Stimulated activated CD4-positive, alpha-beta T cell treated with anti-CD3 and anti-CD28 coated beads, TNF-alpha, amount 100 ng/mL, for 48 hours (primary cell): ENCODE measurements at places on chromosomes 7 and 10.

DNA sequence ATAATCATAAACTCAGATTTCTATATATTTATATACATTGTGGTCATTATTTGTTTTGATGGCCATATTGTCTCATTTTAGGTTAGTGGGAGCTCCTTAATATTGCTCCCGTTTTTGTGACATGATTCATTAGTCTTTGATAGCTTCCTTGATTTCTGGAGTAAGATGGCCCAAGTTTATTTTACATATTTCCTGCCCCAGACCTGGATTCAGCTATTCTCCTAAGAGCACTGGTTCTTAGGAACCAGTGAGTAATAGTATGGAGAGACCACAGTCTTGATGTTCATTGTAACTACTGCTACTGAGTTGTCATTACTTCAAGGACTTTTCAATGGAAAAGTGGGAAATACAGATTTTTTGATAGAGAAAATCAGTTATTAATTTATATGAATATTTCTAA is 6.0 kb downstream of the TFPI2 start:
- DNase-seq, result no peak

DNA sequence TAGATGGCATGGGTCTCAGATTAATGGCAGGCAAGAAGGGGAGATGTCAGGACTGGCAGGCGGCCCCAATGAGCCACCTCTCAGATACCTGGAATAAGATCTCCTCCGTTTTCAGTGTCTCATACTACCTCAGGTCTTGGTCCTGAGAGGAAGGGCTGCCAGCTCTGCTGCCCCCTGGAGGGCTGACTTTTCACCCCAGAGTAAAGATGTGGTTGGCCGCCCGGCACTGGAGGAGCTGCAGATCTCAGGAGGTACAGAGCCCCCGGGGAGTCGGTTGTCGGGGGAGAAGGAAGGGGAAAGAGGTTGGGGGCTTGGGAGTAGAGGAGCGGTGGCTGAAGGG is 642 bp upstream of the COL13A1 start:
- DNase-seq, result peak; percentile 21

- DNase-seq, result no peak
These were observed 177.4 kb upstream of the NPVF start for GRCh38 chr7:25405736-25406135.

DNA sequence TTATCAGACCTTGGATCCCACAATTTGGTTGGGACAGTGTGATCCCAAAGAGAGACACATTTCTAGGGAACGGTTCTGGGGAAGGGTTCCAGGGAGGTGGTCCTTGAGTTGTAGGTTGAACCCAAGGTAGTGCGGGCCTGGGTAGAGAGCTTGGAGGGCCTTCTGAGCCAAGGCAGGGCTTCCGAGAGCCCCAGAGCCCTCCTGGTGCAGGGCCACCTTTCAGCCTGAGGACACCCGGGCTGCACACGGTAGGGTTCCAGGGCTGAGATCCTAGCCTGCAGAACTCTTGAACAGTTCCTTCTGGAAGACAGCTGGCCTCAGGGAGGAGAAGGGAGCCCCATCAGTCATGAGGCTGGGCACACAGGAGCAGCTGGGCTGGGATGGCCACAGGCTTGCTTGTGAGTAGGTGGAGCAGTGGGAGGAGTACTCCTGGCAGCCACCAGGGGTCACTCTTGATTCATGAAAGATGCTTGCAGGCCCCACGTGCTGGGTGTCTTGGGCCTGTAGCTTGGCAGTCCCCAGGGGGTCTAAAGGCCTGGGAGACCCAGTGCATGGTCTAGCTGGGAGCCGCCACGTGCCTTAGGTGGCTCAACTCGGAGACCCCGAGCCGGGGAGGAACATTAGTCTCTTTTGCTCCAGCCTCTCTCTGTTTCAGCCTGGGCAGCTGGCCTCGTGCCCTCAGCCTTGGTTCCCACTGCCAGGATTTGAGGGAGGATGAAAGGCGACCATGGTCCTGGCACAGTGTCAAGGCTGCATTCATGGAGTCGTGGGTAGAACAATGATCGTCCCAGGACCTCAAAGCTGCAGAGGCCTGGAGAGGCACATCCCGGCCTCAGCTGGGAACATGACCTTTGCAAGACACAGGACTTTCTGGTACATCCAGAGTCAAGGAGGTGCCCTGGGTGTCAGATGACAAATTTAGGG is 381.6 kb downstream of the TYW1 start:
- peak; percentile 50 for DNase-seq

DNA sequence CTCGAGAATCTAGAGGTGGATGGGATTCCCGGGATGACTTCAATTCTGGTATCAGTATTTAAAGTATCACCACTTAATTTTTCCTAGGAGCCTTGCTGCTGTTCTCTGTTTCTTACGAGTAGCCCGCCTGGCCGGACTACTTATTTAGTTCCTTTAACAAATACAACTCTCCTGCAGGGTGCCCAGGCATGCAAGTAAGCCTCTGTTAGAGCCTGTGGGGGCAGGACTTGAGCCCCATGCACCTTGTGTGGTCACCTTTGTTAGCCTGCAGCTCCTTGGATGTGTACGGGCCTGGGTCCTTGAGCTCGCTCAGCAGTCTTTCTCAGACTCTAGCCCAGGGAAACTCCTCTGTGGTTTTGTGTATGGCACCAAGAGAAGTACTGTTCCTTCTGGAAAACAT is 16.1 kb downstream of the EIF4H start:
- DNase-seq, result no peak

DNA sequence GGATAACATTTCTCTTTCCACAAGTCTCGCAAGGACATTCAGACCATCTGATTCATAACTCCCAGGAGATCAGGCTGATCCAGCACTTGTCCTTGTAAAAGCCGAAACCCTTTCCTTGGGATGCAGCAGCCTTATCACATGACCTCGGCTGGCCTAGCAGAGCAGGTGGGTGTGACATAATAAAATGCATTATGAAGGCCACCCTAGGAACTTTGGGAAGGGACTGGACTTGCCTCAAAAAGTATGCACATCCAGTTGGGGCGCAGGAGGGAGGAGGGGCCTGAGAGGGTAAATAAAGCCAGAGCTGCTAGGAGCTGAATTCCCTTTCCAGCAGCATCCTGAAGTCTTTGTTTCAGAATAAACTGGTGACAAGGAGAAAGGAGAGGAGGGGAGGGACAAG is 260.8 kb downstream of the SNX13 start:
- no peak for DNase-seq

DNA sequence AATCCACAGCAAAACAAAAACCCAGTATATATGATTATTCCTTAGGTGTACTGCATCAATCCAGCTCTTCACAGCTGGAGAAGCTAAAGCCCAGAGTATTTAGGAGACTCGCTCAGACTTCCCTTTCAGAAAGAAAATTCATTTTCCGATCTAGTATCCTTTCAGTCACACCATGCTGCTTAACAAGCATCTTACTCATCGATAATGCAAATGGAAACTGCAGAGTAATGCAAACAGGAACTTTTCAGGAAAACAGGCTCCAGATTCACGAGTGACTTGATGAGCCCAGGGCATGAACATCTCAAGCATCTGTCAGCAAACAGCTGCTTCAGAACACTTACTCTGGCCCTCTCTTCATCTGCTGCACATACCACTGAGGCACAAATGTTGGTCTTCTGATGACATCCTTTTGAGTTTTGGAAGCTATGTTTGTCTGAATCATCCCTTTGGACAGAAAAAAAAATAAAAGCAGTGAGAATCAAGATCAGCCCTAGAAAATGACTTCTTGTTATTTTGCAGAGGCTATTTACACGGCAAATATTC is 24.9 kb upstream of the ZC3HAV1L start:
- DNase-seq, result no peak

- DNase-seq, result no peak
These were observed 178.4 kb downstream of the MGMT start for GRCh38 chr10:129645487-129645886.
